ENCODE measurements at places on chromosomes 16 and 17. TPM values are rescaled to one million over a fixed set of nuclear protein-coding genes. Genes with fewer than 3 reads are reported as not detected.

DNA sequence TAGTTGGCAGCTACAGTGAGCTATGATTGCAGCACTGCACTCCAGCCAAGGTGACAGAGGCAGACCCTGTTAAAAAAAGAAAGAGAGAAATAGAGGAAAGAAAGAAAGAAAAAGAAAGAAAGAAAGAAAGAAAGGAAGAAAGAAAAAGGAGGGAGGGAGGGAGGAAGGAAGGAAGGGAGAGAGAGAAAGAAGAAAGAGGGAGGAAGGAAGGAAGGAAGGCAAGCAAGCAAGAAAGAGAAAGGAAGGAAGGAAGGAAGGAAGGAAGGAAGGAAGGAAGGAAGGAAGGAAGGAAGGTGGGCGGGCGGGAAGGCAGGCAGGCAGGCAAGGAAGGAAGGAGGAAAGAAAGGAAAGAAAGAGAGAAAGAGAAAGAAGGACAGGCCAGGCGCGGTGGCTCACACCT, 1.0 kb upstream of the SCNN1G start:
- no peak for DNase-seq

The ITGB4 gene
- total RNA-seq = 17.7 TPM

GRCh38 chr16:75860326-75861053, 134.2 kb upstream of the CPHXL start:
- no peak for DNase-seq

DNA sequence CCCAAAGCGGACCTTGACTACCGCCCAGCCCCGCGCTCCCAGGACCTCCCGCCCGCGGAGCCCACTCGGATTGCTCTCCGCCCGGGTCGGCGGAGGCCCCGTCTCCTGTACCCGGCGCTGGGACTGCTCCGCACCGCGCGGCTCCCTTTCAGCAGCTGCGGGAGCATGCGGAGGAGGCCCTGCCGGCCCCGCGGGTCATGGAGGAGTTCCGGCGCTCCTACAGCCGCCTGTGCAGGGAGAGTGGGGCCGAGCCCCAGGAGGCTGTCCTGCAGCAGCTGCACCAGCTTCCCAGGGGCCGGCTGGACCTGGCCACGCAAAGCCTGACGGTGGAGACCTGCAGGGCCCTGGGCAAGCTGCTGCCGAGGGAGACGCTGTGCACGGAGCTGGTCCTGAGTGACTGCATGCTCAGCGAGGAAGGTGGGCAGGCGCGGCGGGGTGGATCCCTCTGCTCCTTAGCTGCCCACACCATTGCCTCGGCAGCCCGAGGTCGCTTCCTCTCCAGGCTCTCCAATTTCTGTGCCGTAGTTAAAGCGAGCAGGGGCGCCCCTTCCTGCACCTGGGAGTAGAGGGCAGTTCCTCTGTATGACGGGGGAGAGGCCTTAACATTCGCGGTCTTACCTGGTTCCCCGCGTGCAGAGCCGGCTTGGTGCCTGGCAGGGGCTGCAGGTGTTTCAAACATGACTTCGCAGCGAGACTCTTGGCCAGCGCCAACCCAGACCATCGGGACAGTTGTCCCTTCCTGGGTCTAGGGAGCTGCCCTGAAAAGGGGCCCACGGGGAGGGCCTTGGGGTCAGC, 539 bp downstream of the LRRC45 start:
- DNase-seq = peak; percentile 22

GRCh38 chr16:273547-274421, 2.0 kb downstream of the RGS11 start:
- DNase-seq = no peak

The DNAI2 gene
- total RNA-seq = not detected

All from lung microvascular endothelial cell (primary cell).